Fibroblast of villous mesenchyme (primary cell): ENCODE measurements at places on chromosomes 11 and 22. TPM values are rescaled to one million over a fixed set of nuclear protein-coding genes. Genes with fewer than 3 reads are reported as not detected.

DNA sequence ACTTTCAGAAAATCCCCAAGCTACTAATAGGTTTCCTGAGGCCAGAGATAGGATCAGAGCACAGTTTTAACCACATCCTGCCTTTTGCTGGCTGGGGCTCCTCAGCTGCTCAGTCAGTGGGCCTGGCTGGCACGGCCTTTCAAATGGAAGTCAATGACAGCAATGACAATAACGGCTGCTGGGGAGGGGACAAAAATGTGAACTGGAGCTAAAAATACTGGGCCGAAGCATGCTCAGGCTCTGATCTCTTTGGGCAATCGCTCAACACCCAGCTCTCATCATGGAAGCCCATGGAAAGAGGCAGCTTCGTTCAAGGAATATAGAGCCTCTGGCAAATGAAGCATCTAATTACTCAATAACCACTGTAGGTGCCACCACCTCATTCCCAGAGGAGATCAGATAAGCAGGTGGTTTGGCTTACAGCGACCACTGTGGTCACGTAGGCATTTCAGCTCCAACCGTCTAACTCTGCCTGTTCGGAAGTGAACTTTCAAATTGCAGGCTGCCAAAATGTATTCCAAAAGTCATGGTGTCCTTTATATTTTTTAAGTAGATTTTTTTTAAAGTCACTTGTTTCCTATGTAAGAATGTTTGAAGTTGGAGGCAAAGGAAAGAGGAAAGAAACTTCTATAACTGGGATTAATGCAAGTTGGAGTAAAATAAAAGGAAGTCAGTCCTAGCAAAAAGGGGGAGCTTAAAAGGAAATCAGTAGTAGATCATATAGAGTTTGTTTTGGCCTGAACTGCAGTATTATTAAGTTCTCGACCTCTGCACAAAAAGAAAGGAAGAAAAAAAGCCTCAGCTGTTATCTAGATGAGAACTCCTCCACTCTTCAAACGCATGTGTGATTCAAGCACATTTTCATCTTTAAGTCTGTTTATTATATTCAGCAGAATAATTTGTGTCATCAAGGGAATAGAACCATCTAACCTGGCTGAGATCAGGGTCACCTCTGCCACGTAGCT is 14.1 kb downstream of the WT1 start:
- no peak for DNase-seq

OR10W1 gene
- under 0.01 TPM in 1 of 2 replicates, not detected in the other for total RNA-seq

- no peak for DNase-seq
These were observed 136.8 kb downstream of the FDX1 start for GRCh38 chr11:110566577-110566976.

TST gene
- 45.4 and 54.4 TPM in 2 replicates for total RNA-seq
